ENCODE measurements at places on chromosomes 7 and 10. TPM values are rescaled to one million over a fixed set of nuclear protein-coding genes. Genes with fewer than 3 reads are reported as not detected.

The GIMAP4 gene
- total RNA-seq: 38.4 TPM

The ADCY1 gene
- total RNA-seq: 5.9 TPM

GRCh38 chr10:87930934-87931835, 67.8 kb downstream of the PTEN start:
- no peak for DNase-seq

DNA sequence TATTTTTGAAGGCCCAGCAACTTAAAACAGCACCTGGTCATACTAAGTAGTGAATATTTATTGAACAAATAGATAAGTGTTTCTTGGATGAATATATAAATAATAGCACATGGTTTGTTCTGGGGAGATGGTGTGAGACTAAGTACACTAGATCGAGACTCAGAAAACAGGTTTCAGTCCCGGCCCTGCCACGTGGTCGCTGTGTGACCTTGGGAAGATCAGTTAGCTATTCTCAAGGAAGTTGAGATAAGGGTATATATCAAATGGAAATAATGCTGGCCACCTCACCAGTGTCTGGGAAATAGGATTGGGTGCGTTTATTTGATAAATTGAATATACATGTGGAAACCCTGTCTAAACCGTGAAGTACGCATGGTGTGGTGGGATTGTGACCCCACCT, 354.6 kb downstream of the SDK1 start:
- DNase-seq: no peak

- DNase-seq: no peak
These were observed 21.5 kb downstream of the POLL start for GRCh38 chr10:101566333-101567164.

- peak; percentile 62 for DNase-seq
These were observed 184.8 kb downstream of the NPSR1 start for GRCh38 chr7:34842782-34843181.

- no peak for DNase-seq
These were observed 250.1 kb upstream of the MBL2 start for GRCh38 chr10:53022611-53023088.
